ENCODE measurements at places on chromosomes 1 and 21. TPM values are rescaled to one million over a fixed set of nuclear protein-coding genes. Genes with fewer than 3 reads are reported as not detected.

DNA sequence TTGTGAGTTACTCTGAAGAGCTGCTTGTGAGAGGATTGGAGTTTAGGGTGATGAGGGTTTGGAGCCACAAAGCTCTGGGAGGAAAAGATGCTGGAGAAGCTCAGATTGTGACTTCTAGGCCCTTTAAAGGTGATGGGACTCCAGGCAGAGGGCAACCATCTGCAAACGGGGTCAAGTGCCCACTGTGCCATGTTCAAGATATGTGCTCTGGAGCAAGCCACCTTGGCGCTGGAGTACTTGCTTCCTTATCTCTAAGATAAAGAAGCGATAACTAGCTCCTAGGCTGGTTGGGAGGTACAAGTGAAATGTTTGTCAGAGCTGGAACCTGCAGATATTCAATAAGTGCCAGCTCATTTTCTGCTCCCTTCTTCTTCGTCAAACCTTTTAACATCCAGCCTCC, 14.3 kb upstream of the FOXE3 start:
- DNase-seq, result no peak

Gene FLG2
- not detected for total RNA-seq

- no peak for DNase-seq
These were observed 159.5 kb downstream of the LTN1 start for GRCh38 chr21:28833182-28833581.

GRCh38 chr1:182428043-182428442, 21.9 kb upstream of the RGSL1 start:
- DNase-seq, result no peak

DNA sequence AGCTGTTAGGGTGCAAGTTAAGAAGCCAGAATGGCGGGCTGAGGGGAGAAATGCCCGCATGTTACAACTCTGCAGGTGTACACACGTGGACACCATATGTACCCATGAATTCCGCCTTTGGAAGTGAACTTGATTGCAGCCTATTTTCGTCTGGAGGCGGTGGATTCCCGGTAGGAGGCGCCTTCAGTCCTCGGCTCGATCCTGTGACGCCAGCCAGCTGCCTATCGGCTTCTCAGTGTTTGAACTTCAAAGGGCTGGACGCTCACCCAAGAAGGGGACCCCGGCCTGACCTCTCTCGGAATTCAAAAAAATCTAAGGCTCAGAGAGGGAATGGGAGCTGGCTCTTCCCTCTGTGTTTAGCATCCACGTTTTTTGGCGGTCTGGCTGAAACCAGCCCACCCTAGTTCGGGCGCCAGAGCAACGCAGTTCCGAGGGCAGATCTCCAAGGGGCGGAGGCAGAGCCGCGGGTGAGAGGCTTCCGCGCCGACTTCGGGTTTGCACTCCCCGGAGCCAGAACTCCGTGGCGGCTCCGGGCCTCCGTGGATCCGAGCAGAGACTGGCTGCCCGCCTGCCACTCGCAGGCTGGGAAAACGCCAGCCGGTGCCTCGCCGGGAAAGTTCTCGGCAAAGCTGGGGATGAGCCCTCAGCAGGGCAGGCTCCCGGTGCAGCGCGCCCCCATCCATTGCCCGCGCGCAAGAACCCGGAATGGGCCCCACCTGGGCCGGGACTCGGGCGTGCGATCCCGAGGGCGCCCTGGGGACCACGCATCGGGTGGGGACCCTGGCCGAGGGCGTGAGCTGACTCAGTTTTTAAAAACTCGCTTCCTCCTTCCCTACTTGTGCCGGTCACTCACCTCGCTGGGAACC, 996 bp upstream of the TMEM51 start:
- DNase-seq, result peak; percentile 89

- DNase-seq, result no peak
These were observed 68.9 kb upstream of the TSPAN2 start for GRCh38 chr1:115158181-115158580.

Gene MAP3K21
- 0.95 TPM for total RNA-seq

Gene OR2T4
- not detected for total RNA-seq

Gene C1QTNF12
- 1.9 TPM for total RNA-seq

GRCh38 chr1:39977202-39977601, 22.3 kb downstream of the MFSD2A start:
- no peak for DNase-seq

Gene PTAFR
- 0.18 TPM for total RNA-seq
